Ecto neural progenitor cell (in vitro differentiated cells): ENCODE measurements at places on chromosomes 6 and 20.

DNA sequence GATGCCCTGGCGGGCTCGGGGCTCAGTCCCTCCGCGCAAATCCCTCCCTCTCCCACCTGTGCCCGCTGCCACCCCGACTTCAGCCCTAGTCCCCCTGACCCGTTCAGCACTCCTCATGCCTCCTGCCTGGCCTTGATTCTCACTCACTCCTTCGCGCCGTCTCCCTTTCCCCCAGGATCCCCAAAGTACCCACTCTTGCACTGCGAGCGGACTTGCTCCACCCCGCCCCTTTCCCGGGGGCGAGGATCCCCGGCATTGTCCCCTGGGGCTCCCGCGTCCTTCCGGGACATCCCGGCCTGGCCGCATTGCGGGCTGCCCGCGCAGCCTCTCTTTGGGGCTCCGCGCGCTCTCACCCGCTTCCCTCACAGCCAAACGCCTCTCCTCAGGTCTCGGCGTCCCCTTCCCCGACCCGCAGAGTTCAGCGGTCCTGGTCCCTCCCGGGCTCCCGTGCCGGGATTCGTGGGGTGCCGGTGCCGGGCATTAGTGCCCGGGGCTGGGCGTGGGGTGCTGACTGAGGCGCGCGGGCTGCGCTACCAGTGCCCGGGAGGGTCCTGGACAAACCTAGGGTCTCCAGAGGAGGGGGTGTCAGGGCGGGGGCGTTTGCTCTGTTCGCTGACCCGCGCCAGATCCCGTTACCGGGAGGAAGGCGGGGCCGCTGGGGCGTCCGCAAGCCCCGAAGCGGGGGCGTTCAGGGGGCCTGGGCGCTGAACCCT is 45.5 kb upstream of the SUPT3H start:
- peak; percentile 70 for DNase-seq

DNA sequence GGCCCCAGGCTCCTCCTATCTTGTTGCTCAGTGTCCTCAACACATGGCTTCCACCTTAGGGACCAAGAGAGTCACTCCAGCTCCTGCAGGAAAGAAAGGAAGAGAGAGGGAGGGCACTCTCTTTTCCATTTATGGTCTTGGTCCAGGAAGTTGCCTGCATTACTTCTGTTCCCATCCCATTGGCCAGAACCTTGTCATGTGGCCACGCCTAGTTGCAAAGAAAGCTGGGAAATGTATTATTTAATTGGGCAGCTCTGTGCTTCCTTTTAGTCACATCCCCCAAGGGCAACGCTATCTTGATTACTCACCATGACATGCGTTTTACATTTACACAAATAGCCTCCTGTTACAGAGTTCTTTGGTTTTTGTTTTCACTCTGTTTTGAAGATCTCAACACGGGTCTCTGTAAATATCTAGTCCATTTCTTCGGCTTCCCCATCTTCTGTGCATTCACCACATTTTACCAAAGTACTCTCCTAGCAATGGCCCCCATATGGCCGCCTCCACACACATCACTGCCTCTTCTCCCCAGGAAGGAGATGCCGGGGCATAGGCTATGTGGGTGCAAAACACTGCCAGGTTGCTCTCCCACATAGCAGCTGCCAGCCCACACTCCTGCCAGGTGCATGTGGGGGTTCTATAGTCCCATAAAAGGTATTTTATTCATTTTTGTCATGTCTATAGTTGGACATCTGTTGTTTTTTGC is 35.7 kb upstream of the ZMYND8 start:
- DNase-seq: no peak

GRCh38 chr6:151765444-151765886 is 42.0 kb upstream of the ESR1 start:
- DNase-seq: peak; percentile 50

- DNase-seq: no peak
Observed at GRCh38 chr6:130848945-130849344, 21.7 kb downstream of the SMLR1 start.

DNA sequence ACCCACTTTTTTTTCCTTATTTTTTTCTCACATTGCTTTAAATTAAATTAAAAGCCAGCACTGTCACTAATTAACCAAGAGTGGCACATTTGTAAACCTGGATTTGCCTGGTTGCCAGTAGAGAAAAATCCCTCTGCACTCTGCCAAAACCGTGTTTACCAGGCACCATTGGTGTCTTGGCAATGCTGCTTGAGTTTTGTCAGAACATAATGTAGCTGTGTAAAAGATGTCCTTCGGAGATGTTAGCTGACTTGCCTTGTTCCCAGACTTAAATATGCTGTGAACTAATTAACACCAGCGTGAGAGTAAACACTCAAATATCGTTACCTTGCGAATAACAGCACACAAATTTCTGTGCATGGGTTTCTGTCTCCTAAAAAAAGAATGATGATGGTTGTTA is 694.9 kb upstream of the ID4 start:
- no peak for DNase-seq

- DNase-seq: no peak
Observed at GRCh38 chr20:57040924-57041323, 225.5 kb downstream of the BMP7 start.

- DNase-seq: no peak
Observed at GRCh38 chr6:85278466-85279035, 171.3 kb upstream of the NT5E start.

DNA sequence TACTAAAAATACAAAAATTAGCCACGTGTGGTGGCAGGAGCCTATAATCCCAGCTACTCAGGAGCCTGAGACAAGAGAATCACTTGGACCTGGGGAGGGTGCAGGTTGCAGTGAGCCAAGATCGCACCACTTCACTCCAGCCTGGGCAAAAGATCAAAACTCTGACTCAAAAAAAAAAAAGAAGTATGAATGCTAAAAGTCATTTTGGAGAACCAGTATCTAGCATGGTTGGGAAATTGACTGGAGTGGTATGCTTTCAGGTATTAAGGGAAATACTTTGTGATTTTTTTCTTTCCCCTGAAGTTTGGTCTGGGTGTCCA is 30.1 kb downstream of the PCMT1 start:
- DNase-seq: no peak
